ENCODE measurements at places on chromosomes 16 and 17. TPM values are rescaled to one million over a fixed set of nuclear protein-coding genes. Genes with fewer than 3 reads are reported as not detected.

The KCTD2 gene
- 19.1 TPM for total RNA-seq

The CTRB2 gene
- not detected for total RNA-seq

The TBC1D3C gene
- not detected for total RNA-seq

GRCh38 chr17:59425085-59425931, 93.9 kb downstream of the YPEL2 start:
- no peaks in the 10 kb centered on the region for H3K27me3 ChIP-seq
- no peak overlapping the region for H3K4me3 ChIP-seq
- no peaks in the 10 kb centered on the region for H3K36me3 ChIP-seq
- no peak for DNase-seq
- H3K27ac ChIP-seq, result peak overlapping the region; percentile 13

GRCh38 chr17:6172642-6173330, 102.6 kb downstream of the WSCD1 start:
- no peaks in the 10 kb centered on the region for H3K36me3 ChIP-seq
- no peak overlapping the region for H3K4me3 ChIP-seq
- H3K4me1 ChIP-seq, result no peaks in the 10 kb centered on the region
- DNase-seq, result no peak

- H3K4me1 ChIP-seq, result peaks cover 2% of the 10 kb centered on the region
- H3K27me3 ChIP-seq, result peaks cover 55% of the 10 kb centered on the region
- no peak within 1 kb of the TSS for H3K27ac ChIP-seq
These were observed at the start of gene HBM for GRCh38 chr16:165539-166374. TSS of gene HBM (plus strand) at chr16:165978. CDS start at chr16:165998, 20 bp downstream.

- H3K27me3 ChIP-seq, result no peaks in the 10 kb centered on the region
- no peak overlapping the region for H3K27ac ChIP-seq
- no peaks in the 10 kb centered on the region for H3K4me1 ChIP-seq
- no peak overlapping the region for H3K4me3 ChIP-seq
- no peaks in the 10 kb centered on the region for H3K36me3 ChIP-seq
These were observed 453.3 kb downstream of the KCNJ2 start for GRCh38 chr17:70622368-70623260.

GRCh38 chr16:88983165-88983564, 6.2 kb upstream of the CBFA2T3 start:
- H3K36me3 ChIP-seq, result no peaks in the 10 kb centered on the region
- H3K27ac ChIP-seq, result no peak overlapping the region
- H3K27me3 ChIP-seq, result peaks cover 29% of the 10 kb centered on the region
- peaks cover 12% of the 10 kb centered on the region for H3K4me1 ChIP-seq
- no peak overlapping the region for H3K4me3 ChIP-seq

- H3K27me3 ChIP-seq, result peaks cover 47% of the 10 kb centered on the region
- H3K4me1 ChIP-seq, result peaks cover 9% of the 10 kb centered on the region
- no peaks in the 10 kb centered on the region for H3K36me3 ChIP-seq
- no peak overlapping the region for H3K4me3 ChIP-seq
These were observed 16.9 kb upstream of the CCL22 start for GRCh38 chr16:57341441-57342303.

GRCh38 chr17:63247706-63248105, 198.4 kb downstream of the CYB561 start:
- peaks cover 2% of the 10 kb centered on the region for H3K36me3 ChIP-seq
- H3K4me3 ChIP-seq, result no peak overlapping the region
- no peaks in the 10 kb centered on the region for H3K27me3 ChIP-seq
- H3K4me1 ChIP-seq, result no peaks in the 10 kb centered on the region

All from activated CD8-positive, alpha-beta memory T cell treated with anti-CD3 and anti-CD28 coated beads, Interleukin-2, amount 10 ng/mL, durations not matched to agents 7 days and 5 days (primary cell).